ENCODE measurements at places on chromosomes 3 and 15.

DNA sequence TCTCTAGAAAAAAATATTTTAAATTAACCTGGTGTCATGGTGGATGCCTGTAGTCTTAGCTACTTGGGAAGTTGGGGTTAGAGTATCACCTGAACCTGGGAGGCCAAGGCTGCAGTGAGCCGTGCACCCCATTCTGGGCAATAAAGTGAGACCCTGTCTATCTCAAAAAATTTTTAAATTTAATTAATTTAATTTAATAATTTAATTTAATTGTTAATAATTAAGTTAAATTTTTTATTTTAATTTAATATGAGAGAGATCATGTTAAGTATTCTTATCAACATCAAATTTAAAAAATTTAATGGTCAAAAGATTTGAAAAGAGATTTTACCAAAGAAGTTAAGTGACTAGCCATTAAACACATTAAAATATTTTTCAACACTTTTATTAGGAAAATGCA is 40.8 kb upstream of the FOXB1 start:
- no peak for DNase-seq

GRCh38 chr15:101240358-101240757 is 11.5 kb downstream of the CHSY1 start:
- no peak for DNase-seq

DNA sequence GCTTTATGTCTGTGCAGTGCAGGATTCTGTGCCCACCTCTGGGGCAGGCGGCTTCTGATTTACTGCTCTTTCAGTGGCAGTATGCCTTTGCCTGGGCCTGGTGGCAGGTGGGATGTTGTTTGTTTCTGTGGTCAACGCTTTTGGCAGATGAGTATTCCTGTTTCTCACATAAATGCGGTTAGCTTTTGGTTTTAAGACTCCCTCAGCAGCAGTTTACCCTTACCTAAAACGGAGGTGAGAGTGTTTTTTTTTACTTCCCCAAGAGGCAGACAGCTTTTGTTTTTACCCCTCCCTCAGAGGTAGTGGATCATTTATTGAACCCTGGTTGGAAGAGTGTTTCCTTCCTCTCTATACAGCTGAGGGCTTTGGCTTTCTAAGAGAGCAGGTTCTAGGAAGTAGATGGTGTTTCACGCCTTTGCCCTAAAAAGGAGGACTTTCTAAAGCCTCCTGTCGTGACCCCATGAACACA is 134.1 kb upstream of the PLSCR5 start:
- DNase-seq: no peak

DNA sequence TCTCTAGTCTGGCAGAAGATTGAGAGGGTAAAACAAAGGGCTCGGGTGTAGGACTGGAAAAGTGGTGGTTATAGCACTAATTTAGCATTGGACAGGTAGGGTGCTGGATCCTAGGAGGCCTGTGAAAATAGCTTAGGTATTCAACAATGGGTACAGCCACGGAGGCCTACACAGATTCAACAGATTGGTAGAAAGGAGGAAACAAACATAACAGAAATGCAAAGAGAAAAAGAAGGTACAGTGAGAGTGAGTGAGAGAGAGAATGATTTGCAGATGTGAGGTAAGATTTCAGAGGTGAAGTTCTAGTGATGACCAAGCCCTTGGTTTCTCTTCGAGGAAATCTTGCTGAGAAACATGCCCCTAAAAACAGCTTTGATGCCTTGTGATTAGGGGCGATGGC is 37.9 kb downstream of the ADIPOQ start:
- no peak for DNase-seq

DNA sequence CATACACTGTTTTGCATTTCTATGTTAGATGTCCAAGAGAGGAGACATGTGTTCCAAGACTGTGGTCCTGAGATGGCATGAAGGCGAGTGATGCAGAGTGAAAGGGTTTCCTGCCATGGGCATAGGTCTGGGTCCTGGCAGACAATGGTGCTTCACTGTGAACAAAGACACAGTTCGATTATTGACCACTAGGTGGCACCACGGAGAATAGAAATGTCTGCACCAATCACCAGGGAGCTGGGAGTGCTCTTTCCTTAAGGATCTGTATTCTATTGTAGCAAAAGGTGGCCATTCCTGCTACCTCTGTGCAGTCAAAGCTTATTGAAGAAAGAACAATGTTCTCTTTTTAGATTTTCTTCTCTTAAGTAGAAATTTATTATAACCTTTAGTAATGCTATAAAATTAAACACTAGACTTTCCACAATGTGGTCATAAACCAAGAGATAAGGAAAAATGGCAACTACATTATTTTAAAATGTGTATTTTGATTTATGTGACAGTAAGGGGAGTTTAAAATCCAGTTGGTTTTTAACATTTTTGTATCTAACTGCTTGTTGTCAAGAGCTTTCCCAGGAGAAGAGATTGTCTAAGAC is 88.7 kb downstream of the GABRG3 start:
- DNase-seq: peak; percentile 39

DNA sequence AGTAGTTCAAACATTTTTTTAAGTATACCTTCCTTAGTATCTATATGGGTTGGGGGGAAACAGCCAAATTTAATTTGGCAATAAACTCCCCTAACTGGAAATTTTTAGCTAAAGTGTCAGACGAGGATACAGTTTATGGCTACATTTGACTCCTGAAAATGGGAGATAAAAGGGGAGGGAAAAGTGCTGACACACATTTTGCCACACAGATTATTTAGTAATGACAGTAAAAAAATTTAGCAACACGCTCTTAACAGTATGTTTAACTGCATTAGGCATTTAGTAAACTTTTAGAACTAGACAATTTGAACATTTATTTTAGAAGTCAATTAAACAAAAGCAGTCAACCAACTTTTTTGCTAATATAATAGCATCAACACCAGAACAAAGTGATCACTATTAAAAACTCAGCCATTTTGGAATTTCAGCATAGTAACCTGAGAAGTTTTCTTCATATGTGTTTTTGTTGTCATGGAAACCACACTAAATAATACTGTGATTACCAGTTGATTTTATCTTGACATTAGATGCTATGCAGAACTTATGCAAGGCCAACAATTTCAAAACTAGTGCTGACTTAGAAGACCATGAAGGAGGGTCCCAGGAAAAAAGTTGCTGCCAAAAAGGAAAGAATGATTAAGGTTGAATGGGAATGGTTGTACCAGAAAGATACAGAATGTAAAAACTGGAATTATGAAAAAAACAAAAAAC is 47.0 kb upstream of the TFG start:
- no peak for DNase-seq

DNA sequence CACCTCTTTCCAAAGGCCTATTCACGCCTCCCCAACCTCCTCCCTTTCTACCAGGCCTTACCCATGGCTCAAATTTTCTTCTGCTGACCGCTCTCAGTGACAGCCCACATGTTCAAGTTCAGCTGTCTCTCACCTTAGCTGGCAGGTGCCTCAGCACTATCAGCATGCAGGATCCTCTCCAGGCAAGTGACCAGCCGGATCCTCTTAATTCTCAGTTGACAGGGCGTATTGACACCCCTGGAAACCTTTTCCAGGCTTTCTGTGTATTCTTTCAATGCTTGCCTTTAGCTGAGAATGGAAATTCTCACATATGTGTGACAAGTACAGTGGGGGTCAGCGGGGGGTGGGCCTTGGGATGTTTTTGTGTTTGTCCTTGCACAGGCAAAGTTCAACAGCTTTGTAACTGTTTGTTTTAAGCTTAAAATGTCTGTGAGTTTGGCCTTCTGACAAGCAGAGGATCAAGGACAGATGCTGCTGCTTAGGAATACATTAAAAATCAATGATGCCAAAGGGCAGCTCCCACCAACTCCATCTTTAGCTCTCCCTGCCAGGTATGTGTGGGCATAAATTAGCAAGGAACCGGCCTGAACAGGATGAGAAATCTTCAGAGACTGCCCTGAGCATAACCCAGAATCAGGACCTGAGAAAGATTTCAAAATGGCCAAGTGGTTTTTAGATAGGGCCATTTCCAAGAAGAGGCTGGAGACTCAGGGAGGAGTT is 17.4 kb upstream of the BDH1 start:
- no peak for DNase-seq

GRCh38 chr15:27454281-27455075 is 483.5 kb downstream of the GABRG3 start:
- DNase-seq: no peak

DNA sequence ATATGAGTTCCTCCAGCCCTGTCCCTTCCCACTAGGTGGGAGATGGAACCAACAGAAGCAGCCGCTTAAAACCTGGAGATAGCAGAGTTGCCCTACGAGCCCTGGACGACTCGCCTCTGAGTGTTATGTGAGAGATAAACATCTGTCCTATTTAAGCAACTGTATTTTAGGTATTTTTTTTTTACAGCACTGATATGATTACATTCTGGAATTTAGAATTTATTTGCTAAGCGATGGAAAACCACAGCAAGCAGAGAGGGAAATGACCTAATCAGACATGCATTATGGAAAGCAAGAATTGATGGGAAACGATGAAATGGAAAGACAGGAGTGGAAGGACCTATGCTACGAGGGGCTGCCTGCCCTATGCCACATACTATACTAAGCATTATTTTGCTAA is 379.0 kb upstream of the IL12A start:
- DNase-seq: no peak

DNA sequence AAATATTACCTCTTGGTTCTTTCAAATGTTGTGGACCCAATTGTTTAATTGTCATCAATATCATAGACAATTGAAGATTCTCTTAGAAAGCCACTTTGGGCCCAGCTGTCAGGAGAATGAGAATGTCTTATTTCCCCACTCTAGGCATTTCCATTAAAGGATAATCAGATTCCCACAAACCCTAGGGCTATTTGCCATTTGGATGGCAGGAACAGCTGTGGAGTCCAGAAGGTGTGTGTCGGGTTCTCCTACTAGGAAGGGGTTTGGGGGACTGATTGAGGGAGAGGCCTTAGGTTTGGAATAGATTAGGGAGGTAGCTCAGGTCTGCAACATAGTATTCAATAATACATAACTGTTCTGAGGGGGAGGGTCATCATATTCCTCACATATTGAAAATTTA is 35.2 kb upstream of the PLSCR5 start:
- DNase-seq: no peak

DNA sequence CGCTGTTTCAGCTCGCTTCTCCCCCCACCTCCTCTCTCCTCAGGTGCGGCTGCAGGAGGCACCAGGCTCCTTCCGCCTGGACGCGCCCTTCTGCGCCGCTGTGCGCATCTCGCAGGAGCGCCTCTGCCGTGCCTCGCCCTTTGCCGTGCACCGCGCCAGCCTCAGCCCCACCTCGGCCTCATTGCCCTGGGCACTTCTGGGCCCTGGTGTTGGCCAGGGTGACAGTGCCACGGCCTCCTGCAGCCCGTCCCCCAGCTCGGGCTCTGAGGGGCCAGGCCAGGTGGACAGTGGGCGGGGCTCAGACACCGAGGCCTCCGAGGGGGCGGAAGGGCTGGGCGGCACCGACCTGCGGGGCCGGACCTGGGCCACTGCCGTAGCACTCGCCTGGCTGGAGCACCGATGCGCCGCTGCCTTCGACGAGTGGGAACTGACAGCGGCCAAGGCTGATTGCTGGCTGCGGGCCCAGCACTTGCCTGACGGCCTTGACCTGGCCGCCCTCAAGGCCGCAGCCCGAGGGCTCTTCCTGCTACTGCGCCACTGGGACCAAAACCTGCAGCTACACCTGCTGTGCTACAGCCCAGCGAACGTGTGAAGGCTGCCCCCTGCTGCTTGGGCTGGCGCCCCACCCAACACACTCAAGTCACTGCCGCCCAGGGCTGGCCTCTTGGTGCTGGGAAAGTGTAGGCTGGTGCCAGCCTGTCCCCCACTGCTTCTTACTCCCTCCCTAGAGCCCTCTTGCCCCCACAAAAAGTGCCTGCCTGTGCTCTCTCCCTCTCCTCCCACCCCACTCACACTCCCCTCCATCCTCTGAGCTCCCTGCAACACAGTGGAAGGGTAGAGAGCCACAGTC is 7.1 kb downstream of the ALG3 start:
- DNase-seq: no peak

- no peak for DNase-seq
Observed at GRCh38 chr3:106673926-106674569, 703.2 kb upstream of the CCDC54 start.

DNA sequence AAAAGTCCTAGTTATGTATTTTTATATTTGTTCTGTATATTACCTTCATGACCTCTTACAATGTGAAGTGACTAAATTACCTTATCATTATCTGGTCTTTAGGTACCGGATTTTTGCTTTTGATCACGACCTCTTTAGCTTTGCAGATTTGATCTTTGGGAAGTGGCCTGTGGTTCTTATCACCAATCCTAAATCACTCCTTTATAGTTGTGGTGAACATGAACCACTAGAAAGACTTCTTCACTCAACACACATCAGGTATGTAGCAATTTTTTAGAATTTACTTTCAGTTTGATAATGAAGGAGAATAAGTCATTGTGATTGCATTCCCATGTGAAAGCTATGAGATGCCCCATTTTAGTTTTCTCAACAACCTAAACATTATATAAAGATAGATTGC is 18.3 kb downstream of the TMEM62 start:
- no peak for DNase-seq
